Activated CD8-positive, alpha-beta memory T cell treated with anti-CD3 and anti-CD28 coated beads for 48 hours (primary cell): ENCODE measurements at places on chromosomes 1 and 21.

GRCh38 chr1:86951430-86951829 is 37.0 kb downstream of the HS2ST1 start:
- DNase-seq: no peak

- DNase-seq: no peak
These were observed 73.8 kb downstream of the TNR start for GRCh38 chr1:175669569-175669968.

- DNase-seq: no peak
These were observed 54.4 kb upstream of the SCMH1 start for GRCh38 chr1:41296506-41296905.

- no peak for DNase-seq
These were observed 194.8 kb downstream of the PTPRU start for GRCh38 chr1:29431138-29431537.

DNA sequence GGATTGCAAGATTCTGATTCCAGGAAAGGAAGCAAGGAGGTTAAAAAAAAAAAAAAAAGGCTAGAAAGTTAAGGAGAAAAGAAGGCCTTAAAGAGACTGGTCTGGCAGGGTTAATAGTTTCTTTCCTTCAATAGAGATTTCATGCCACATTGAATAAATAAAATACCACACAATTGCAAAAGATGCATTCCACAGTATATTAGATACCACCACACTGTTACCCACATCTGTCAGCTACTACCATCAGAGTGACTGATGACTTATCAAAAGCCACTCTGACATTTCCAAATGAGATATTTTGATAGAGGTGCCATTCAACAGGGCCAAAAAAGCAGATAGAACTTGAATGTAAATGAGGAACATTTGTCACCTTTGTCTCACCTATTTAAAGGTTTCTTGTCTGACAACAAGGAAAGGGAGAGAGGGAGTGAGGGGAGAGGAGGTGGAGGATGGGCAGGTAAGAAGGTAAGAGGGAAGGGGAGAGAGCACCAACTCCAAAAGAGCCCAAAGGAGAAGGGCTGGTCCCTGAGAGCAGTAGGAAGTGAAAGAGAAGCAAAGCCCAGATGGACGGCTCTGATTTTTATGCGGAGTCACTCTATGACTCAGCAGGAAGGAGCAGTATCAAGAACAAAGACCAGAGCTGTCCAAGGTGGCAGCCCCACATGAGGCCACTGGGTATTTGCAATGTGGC is 38.3 kb downstream of the LRRN2 start:
- DNase-seq: no peak

GRCh38 chr1:219459351-219460080 is 153.4 kb downstream of the ZC3H11B start:
- no peak for DNase-seq

DNA sequence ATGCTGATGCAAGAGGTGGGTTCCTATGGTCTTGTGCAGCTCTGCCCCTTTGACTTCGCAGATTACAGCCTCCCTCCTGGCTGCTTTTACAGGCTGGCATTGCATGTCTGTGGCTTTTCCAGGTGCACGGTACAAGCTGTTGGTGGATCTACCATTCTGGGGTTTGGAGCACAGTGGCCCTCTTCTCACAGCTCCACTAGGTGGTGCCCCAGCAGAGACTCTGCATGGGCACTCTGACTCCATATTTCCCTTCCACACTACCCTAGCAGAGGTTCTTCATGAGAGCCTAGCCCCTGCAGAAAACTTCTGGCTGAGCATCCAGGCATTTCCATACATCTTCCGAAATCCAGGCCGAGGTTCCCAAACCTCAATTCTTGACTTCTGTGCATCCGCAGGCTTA is 989.0 kb downstream of the PLA2G4A start:
- no peak for DNase-seq

GRCh38 chr1:59549066-59549837 is 252.4 kb downstream of the FGGY start:
- DNase-seq: no peak

- DNase-seq: no peak
These were observed 12.7 kb upstream of the FOXE3 start for GRCh38 chr1:47403321-47403910.

- DNase-seq: no peak
These were observed 328.1 kb upstream of the LYPLAL1 start for GRCh38 chr1:218845589-218845988.

- no peak for DNase-seq
These were observed 321.0 kb downstream of the TM2D1 start for GRCh38 chr1:61403679-61404596.

- no peak for DNase-seq
These were observed 6.8 kb downstream of the LAMC1 start for GRCh38 chr1:183030053-183030452.

- DNase-seq: no peak
These were observed 315.9 kb downstream of the CAMTA1 start for GRCh38 chr1:7101187-7101586.

DNA sequence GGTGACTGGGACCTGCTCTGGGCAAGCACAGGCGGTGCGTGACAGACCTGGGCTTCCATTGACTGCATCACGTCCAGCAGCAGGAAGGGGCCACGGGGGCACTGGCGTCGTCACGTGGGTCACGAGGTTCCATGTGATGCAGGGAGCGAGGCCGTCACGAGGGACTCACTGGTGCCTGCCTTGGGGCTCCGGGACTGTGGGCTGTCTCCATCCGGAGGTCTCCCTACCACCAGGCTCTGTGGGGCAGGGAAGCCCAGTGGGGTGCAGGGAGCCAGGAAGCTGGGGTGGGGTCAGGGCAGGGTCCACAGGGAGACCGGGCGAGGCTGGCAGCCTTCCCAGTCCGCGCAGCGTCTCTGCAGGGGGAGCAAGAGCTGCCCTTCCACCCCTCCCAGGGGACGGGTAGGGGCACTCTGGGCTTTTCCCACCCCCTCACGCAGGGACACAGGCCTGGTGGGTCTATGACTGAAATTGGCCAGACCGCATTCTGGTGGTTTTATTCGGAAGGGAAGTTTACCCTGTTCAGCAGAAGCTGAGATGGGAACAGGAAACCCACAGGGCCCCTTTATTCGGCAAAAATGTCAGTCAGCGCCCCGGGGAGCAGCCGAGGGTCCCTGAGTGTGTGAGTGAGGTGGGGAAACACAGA is 416 bp upstream of the TNFRSF14 start:
- DNase-seq: peak; percentile 76

GRCh38 chr1:70718086-70718630 is 307.1 kb downstream of the CTH start:
- no peak for DNase-seq

DNA sequence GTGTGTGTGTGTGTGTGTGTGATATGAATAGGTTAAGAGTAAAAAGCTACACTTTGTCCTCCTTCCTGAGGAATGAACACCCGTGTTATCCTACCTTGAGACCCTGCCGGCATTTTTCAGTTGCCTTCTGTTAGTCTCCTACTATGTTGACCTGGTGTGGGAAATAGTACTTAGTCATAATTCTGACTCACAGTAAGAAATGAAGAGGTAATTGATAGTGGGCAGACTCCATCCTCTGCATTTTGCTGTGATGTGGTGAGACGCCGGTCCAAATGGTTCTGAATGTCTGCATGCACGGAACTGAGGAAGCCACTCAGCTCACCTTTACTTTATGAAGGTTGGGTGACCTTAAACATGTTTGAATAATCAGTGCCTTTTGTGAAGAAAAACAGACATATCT is 12.6 kb downstream of the CD101 start:
- no peak for DNase-seq

- DNase-seq: no peak
These were observed 3.9 kb upstream of the EFNA1 start for GRCh38 chr1:155123801-155124200.

DNA sequence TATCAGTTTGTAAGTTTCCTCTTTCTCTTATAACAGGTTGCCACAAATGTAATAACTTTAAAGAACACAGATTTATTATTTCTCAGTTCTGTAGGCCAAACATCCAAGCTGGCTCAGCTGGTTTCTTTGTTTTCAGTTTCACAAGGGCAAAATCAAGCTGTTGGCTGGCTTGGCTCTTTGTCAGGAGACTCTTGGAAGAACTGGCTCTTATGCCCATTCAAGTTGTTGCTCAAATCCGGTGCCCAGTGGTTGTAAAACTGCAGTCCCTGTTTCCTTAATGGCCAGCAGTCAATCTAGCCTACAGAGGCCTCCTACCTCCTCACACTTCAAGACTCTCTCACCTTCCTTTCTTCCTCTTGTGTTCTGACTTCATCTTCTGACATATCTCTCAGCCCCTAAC is 1171.0 kb downstream of the MRPL39 start:
- no peak for DNase-seq

DNA sequence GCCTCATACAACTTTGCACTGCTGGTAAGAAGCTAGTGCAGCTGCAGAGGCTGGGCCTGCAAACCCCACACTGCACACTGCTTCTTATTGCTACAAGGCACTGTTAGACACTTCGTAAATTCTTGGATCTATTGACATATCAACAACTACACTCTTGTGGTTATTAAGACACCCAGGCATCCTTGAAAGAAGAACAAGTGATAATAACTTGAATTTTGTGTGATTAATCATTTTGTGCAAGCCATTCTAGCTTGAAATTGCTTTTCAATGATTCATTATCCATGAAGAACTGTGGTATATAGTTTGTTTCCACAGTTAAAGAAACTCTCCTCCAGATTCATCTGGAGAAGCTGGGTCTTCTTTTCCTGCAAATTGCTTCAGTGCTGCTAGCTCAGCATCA is 33.7 kb upstream of the IFI44L start:
- DNase-seq: no peak
